Brain pericyte (primary cell): ENCODE measurements at places on chromosomes 12 and 14.

- no peak for DNase-seq
These were observed 164.9 kb downstream of the TTC7B start for GRCh38 chr14:90651271-90651804.

GRCh38 chr12:91774434-91774921, 371.2 kb downstream of the BTG1 start:
- DNase-seq: no peak

DNA sequence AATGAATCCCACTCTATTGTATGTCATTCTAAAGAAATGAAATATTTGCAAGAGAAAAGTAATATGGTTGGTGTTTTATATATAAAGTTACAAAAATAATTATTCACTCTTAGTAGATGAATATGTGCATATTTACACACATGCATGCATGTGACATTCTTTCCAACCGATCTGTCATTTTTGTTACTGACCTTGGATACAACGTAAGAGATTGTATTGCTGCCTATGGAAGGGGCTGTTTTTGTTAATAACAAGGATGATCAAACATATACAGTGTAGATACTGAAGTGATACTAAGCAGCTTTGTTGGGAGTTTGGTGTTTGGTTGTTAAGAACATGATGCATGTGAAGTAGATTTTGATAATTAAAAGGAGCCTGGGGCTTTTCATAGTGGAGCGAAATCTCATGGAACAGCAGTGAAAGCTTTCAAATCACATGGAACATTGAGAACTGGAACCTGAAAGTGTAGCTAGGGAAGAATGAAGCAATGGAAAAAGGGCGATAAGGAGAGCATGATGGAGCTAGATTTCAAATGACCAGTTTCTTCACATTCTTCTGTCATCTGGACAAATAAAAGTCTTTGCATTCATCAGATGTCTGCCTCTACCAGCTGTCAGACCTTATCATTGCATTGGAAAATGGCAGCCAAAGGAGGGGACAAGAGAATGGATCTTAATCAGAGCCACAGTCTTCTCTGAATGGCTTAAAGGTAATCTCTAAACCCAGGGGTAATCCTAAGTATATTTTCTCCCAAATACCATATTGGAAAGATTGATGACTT, 10.0 kb downstream of the BORCS5 start:
- no peak for DNase-seq

DNA sequence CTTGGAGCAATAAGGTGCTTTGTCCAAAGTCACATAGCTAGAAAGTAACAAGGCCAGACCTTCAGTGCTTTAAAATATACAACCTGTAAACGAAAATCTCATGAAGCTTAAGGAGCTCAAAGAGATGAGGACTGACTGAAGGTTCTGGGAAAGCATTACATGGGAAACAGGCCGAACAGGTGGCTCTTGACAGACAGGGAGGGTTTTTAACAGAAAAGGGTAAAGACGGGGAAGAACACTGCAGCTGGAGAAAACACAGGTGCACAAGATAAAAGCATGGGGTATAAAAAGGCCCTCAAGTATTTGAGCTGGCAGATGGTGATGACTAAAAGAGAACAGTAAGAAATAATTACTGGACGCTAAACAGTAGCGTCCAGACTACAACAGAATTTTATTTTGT, 257.2 kb downstream of the NELL2 start:
- no peak for DNase-seq

DNA sequence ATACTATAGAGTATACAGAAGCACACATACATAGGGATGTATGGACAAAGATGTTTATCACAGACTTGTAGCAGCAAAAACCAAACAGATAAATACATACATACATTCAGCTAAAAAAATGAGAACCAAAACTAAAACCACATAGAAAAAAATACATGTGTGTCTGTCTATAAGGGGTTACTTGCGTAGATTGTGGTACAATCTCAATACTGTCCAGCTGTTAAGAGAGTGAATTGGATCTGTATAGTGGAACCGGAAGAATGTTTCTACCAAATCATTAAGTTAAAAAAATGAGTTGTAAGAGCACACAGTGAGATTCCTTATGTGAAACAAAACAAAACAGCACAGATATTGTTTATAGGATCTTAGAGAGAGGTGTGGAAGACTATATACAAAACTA, 44.2 kb upstream of the DCD start:
- DNase-seq: no peak

GRCh38 chr14:99596772-99597171, 7.2 kb downstream of the CCDC85C start:
- DNase-seq: no peak

- no peak for DNase-seq
These were observed 788 bp downstream of the KRT72 start for GRCh38 chr12:52600475-52600874.

DNA sequence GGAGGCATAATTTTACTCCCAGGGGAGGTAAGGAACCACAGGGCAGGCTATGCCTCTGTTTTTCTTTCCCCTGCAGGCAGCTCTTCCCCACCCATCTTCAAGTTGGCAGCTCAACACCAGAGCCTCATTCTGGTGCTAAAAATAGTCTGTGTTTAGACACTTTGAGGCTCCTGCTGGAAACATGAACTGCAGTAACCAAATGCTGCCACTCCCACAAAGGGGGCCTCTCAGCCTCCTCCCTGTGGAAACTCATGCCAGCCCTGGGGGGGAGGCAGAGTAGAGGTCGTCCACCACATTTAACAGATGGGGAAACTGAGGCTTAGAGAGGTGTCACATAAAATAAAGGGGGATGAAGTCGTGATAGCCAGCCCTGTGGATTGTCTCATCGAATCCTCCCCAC, 61.4 kb downstream of the WSCD2 start:
- no peak for DNase-seq

DNA sequence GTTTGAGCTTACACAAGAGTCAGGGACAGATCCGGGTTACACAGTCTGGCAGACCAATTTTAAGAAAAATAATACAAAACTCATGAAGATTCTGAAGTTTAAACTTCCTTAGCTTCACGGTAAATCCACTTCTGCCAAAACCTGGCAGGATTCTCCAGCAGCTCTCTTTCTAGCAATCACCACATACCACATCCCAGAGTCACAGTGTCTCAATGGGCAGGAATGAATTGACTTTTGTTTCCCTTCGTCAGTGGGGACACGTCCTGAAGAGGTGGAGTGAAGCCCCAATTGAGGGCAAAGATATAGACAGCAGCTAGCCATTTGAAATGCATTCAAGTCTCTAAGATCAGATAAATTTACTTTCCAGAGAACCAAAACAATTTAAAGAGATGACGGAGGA, 117.1 kb upstream of the ARHGAP5 start:
- DNase-seq: no peak

DNA sequence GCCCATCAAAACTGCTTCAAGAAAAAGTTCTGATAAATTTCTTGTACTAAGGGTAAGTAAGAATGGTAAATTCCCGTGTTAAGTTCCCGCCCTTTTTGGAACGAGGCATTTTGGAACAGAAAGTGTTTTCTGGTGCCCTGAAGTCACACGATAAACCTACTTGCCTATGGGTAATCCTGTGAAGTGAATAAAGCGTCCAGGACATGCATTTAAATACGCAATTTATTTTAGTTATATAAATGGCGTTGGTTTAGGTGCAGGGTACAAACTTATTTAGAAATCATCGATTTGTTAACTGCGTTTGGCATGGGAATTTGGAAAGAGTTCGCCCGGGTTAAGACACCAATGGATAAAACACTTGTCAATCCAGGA, 715 bp upstream of the RAP1B start:
- DNase-seq: no peak

- no peak for DNase-seq
These were observed 3.4 kb downstream of the PRIMA1 start for GRCh38 chr14:93784878-93785277.

DNA sequence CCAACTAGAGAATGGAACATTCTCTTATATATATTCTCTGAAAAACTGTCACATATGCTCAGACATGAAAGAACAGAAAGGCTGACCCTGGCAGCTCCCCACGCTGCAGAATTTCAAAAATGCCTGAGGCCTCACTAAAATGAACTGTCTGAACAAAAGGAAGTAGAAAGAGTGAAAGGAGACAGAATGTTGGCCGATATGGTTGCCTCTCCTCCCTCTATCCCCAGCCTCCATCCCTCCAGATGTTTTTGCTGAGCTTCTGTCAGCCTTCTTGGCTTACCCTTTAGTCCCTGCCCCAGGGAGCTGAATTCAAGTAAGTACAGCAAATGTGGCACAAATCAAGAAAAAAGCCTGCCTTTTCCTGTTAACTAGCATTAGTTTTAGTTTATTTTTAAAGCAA, 6.9 kb downstream of the SMCO2 start:
- DNase-seq: no peak

DNA sequence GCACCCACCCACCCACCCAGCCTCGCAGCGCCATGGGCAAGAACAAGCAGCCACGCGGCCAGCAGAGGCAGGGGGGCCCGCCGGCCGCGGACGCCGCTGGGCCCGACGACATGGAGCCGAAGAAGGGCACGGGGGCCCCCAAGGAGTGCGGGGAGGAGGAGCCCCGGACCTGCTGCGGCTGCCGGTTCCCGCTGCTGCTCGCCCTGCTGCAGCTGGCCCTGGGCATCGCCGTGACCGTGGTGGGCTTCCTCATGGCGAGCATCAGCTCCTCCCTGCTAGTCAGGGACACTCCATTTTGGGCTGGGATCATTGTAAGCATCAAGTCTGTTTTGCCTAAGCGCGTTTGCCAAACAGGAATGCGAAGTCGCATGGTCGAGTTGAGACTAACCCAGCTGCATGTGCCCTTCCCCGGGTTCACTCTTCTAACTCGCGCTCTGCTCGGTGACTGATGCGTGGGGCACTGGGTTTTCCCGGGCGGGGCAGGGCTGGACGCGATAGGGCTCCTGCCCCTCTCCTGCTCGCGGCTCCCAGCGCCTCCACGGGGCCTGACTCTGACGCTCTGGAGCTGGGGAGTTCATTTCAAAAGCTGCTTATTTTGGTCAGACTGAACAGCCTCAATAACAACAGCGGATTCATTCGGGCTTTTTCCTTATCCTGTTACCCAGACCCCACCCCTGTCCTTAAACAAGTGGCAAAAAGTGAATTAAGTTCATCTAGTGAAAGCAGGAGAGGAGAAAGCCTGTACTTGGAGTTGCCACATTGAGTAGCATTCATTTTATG, 458 bp downstream of the SSPN start:
- DNase-seq: peak; percentile 22

DNA sequence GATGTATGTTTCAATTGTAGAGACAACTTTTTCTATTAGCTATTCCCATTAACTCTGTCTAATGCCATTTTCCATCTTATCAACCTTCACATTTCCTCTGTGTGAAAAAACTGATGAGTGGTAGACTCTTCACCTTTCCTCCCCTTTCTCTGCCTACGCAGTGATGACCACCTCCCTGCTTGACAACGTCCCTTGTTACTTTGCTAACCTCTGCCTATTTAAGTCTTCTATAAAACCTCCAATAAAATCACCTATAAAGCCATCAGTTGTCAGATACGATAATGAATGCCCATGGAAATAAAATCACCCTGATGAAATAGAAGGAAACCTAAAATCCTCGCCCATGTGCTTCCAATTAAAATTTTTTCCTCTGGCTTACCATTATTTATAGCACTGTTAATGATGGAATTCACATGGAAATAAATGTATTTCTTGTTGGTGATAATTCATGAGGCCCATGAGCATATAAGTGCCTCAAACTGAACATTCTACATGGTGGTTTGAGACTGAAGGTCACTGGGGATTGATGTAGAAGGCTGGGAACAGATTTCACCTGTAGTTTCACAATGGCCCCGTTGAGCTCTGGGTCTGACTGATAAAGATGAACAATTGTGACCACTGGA, 1454.0 kb upstream of the SEL1L start:
- DNase-seq: no peak

GRCh38 chr14:100410056-100410565, 87.0 kb downstream of the SLC25A47 start:
- peak; percentile 88 for DNase-seq

DNA sequence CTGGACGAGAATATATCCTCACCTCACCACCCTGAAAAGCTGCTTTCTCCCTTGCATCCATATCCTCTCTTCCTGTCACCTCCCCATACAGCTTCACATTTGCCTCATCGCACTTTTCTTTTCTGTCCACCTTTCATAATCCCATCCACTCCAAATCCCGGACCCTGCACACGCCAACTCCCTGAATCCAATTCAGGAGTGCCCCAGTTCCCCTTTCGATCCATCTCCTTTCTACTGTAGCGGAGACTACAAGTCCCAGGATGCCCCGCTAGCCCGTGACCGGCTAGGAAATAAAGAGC, 2.5 kb downstream of the TMEM253 start:
- DNase-seq: no peak

DNA sequence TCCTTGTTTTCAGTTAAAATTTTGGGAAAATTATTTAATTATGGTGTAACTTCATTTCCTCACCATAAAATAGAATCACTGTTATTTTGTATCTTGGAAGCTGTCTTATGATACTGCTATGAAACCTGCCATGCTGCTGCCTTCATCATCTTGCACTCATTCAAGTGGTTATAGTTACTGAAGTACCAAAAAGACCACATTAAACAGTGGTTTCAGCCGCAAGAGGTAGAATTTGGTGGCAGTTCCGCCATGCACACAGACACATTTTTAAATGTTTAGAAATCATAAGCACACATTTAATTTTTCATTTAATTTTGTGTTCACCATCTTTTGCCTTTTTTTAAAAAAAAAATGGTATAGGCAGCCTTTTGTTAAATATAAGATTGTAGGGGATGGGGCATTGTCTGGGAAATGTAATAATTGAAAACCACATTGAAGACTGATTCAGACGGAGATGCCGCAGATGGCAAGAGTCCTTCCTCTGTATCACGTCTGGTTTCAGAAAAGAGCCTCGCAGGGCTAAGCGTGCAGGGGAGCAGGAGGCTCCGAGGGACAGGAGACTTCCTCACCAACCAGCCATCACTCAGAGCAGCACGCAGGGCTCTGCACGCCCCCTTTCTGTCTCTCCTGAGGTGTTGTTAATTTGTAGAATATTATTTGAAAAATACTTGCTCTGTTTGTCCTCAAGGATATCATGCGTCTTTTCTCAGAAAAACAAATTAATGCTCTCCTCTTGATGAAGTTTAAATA, 115.2 kb upstream of the PELI2 start:
- no peak for DNase-seq

- DNase-seq: no peak
These were observed 6.5 kb upstream of the TMBIM4 start for GRCh38 chr12:66176105-66176900.

GRCh38 chr12:26360062-26360461, 164.7 kb downstream of the SSPN start:
- DNase-seq: no peak

GRCh38 chr12:104494793-104495158, 38.0 kb downstream of the CHST11 start:
- peak; percentile 41 for DNase-seq
